ENCODE measurements at places on chromosomes 16 and 17.
A peak's percentile ranks its signal among the peaks of the same experiment; 100 is the strongest.

DNA sequence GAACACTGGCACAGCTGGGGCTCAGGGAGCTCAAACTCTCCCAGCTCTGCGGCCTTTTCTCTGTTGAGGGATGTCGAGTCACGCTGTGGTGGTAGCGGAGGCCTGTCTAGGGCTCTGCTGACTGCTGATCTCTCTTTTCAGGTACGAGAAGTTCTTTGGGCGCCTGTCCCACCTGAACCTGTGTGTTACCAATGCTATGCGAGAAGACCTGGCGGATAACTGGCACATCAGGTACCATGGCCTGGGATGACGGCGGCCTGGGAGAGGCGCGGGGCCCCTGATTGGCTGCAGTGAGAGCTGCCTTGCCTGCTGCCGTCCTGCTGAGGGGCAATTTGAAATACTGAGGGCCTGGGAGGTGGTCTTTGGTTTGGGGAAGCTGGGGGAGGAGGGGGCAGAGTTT is 5.7 kb downstream of the ALG1 start:
- no peak for DNase-seq

- DNase-seq = no peak
These were observed 480 bp downstream of the TXNL4B start for GRCh38 chr16:72092832-72093447.

DNA sequence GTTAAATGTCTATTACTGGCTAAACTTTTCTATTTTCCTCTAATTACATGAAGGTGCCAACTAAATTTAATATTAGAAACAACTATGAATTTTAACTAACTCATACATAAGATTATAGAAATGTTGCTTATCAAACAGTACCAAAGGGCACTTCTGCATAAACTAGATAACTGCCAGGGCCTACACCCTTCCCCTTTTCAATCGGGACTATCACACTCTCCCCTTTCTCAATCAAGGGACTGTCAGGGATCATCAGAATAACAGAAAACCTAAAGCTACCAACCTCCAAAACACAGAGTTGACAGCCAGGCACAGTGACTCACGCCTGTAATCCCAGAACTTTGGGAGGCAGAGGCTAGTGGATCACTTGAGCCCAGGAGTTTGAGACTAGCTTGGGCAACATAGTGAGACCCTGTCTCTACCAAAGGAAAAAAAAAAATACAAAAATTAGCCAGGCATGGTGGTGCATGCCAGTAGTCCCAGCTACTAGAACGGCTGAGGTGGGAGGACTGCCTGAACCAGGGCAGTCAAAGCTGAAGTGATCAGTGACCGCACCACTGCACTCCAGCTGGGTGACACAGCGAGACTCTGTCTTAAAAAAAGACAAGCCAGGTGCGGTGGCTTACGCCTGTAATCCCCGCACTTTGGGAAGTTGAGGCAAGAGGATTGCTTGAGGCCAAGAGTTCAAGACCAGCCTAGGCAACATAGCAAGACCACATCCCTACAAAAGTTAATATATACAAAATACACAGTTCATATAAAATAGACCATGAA is 3.2 kb upstream of the PHLPP2 start:
- DNase-seq = no peak

DNA sequence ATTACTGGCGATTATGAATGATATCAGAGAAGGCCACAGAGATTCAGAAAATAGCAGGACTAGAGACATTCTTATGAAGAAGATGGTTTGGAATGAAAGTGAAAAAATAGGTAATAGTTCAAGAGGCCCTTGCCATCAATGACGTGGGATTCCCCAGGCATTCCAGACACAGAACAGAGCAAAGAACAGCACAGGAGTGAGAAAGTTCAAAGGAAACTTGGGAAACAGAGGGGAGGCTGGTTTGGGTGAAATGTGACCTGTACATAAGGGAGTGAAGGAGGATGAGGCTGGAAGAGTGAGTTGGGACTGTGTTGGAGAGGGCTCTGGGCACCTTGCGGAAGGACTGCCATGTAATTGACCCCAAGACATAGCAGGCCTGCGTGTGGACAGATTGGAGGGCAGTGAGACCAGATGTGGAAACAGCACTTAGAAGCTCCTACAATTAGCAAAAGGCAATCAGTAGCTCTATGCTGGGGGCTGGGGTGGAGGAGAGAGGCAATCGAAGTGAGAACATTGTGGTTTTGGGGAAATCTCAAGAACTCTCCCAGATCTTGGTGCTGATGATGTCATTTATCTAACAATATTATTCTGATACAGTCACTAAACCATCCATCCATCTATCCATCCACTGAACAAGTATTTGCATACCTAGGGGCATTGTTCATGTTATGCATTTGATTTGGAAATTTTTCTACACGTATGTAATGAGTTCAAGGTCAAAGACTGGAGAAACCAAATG is 365.3 kb upstream of the ZFHX3 start:
- DNase-seq = no peak

DNA sequence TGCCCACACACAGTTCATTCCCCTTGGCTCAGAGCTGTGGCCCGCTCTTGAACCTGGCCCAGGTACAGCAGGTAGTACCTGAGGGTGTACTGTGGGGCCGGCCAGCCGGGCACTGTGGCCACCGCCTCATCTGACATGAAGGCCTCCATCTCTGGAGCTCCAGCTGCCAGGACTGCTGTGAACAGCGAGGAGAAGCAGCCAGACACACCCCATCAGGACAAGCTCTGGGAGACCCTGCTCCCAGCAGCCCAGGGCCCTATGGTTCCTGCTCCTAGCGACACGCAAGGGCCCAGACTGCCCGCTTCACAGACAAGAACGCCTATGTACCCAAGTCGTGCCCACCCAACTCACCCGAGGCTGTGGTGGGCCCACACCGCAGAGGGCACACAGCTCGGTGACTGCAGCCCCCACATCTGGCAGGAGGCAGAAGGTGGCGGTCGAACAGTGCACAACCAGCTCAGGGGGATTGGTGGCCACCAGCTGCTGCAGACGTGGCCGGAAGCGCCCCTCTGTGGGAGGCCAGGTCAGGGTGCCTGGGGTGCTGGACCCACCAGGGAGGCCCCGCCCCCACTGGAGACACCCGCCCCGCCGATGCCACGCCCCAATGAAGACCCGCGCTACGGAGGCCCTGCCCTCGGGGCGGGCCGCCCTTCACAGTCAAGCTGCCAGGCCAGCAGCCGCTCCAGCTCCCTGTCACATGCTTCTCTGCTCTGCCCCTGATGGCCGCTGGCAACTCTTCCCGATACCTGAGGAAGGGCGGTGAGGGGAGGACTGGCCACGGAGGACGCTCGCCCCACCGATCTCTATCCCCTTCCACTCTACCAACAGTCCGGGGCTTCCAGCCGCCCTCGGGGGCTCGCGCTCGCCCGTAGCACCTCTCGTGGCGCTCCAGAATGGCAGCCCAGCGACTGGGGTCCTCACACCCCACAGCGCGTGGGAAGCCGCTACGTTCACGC is 1.1 kb upstream of the STUB1 start:
- peak; percentile 78 for DNase-seq

All from NCI-H1417 (cell line).